ENCODE measurements at places on chromosomes 7 and 10. TPM values are rescaled to one million over a fixed set of nuclear protein-coding genes. Genes with fewer than 3 reads are reported as not detected.

Gene SUV39H2
- polyA plus RNA-seq, result 1.1 TPM

Gene MSMB
- not detected for polyA plus RNA-seq

Gene MOGAT3
- polyA plus RNA-seq, result 5.4 TPM

Gene EPHA1
- 1.9 TPM for polyA plus RNA-seq

DNA sequence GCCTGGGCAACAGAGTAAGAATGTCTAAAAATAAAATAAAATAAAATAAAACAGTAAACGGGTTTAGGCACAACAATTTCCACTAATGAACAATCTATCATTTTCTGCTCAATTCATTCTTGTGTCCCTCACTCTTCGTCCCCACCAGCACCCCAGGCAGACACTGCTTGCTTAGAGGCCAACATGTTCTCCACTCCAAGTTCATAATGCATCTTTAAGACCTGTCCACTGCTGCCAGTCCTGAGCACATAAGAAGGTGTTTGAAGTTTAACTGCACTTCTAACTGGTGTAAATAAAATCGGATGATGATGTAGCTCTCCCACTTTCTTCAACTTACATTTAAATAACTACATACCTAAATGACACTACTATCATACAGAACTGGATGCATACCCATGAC is 13.2 kb downstream of the PDLIM1 start:
- H3K4me3 ChIP-seq, result no peak overlapping the region
- peaks cover 9% of the 10 kb centered on the region for H3K4me1 ChIP-seq
- no peaks in the 10 kb centered on the region for H3K36me3 ChIP-seq
- H3K27ac ChIP-seq, result peak overlapping the region; percentile 70
- no peaks in the 10 kb centered on the region for H3K27me3 ChIP-seq
- DNase-seq, result no peak

- no peaks in the 10 kb centered on the region for H3K36me3 ChIP-seq
- no peak overlapping the region for H3K4me3 ChIP-seq
- H3K27me3 ChIP-seq, result no peaks in the 10 kb centered on the region
- no peaks in the 10 kb centered on the region for H3K4me1 ChIP-seq
- DNase-seq, result no peak
Measured at GRCh38 chr7:9307131-9307530, 873.7 kb downstream of the NXPH1 start.

GRCh38 chr7:96299496-96299895 is 22.4 kb downstream of the SLC25A13 start:
- no peak overlapping the region for H3K4me3 ChIP-seq
- no peak overlapping the region for H3K27ac ChIP-seq
- H3K27me3 ChIP-seq, result no peaks in the 10 kb centered on the region

GRCh38 chr7:82755705-82756551 is 312.4 kb upstream of the CACNA2D1 start:
- peaks cover 1% of the 10 kb centered on the region for H3K4me1 ChIP-seq
- H3K4me3 ChIP-seq, result no peak overlapping the region
- no peaks in the 10 kb centered on the region for H3K36me3 ChIP-seq
- H3K27me3 ChIP-seq, result no peaks in the 10 kb centered on the region

DNA sequence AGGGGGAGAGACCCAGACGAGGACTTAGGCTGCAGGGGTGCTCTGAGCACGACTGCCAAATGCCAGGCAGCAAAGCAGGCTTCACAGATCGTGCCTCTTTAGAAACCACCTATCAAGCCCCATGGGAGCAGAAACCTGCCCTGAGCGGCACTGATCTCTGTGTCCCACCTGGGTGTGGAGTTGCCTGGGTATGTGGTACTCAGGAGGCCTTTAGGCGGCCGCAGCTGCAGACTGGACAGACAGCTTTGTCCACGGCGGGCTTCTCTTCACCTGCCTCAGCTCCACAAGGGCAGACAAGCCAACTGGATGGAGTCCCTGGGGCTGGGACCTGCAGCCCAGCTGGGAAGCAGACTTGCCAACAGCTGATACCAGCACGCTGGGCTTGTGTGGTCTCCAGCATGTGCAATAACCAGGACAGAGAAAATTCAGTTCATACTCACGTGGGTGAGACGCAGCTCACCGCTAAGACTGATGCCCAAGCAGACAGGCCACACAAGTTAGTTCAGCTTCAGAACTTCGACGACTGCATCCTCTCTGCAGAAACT is 163.2 kb downstream of the EBF3 start:
- no peaks in the 10 kb centered on the region for H3K36me3 ChIP-seq
- H3K4me1 ChIP-seq, result no peaks in the 10 kb centered on the region
- H3K27me3 ChIP-seq, result no peaks in the 10 kb centered on the region
- H3K4me3 ChIP-seq, result no peak overlapping the region

DNA sequence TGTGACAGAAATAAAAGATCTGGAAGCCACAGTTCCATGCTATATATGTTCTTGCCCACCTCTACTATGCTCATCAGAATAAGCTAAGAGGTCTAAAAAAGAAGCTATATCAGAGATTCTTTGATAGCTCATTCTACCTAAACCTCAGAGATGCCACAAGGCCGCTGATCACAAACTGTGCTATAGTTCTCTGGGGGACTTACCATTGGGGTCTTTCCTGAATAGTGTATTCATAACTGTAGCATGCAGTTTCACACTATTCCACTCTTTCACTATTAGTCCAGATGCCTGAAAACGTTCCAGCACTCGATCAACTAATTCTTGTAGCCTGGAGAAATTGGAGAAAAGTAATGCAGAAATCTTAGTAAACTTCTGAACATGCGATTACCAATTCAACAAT is 44.5 kb upstream of the SPOCK2 start:
- no peak for DNase-seq
- H3K4me3 ChIP-seq, result no peak overlapping the region

- H3K4me3 ChIP-seq, result no peak overlapping the region
- no peak overlapping the region for H3K27ac ChIP-seq
Measured at GRCh38 chr7:155181768-155182167, 111.6 kb downstream of the HTR5A start.

DNA sequence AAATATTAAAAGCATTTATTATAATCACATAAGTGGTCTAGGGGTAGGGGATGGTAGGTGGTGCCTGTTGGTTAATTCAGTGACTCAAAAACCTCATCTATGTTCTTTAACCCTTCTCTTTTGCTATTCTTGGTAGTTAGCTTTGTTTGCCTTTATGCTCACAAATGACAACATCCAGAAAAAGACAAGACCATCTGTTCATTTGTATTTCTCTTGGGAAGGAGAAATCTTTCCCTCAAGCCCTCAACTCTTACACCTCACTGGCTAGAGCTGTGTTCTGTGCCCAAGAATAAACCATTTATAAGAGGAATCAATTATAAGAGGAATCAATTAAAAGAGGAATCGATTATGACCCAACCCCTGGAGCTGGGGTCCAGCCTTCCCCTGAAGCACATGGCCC is 10.8 kb upstream of the IFRD1 start:
- no peak overlapping the region for H3K4me3 ChIP-seq
- H3K4me1 ChIP-seq, result no peaks in the 10 kb centered on the region
- no peak for DNase-seq
- no peaks in the 10 kb centered on the region for H3K36me3 ChIP-seq
- H3K27me3 ChIP-seq, result no peaks in the 10 kb centered on the region

GRCh38 chr7:471191-471865 is 48.3 kb downstream of the PDGFA start:
- no peaks in the 10 kb centered on the region for H3K36me3 ChIP-seq
- no peak for DNase-seq
- no peak overlapping the region for H3K4me3 ChIP-seq
- no peaks in the 10 kb centered on the region for H3K27me3 ChIP-seq
- no peaks in the 10 kb centered on the region for H3K4me1 ChIP-seq
- peak overlapping the region; percentile 20 for H3K27ac ChIP-seq

GRCh38 chr10:725302-725701 is 35.8 kb upstream of the DIP2C start:
- H3K4me3 ChIP-seq, result no peak overlapping the region
- no peak overlapping the region for H3K27ac ChIP-seq
- no peaks in the 10 kb centered on the region for H3K4me1 ChIP-seq
- no peak for DNase-seq
- no peaks in the 10 kb centered on the region for H3K36me3 ChIP-seq

DNA sequence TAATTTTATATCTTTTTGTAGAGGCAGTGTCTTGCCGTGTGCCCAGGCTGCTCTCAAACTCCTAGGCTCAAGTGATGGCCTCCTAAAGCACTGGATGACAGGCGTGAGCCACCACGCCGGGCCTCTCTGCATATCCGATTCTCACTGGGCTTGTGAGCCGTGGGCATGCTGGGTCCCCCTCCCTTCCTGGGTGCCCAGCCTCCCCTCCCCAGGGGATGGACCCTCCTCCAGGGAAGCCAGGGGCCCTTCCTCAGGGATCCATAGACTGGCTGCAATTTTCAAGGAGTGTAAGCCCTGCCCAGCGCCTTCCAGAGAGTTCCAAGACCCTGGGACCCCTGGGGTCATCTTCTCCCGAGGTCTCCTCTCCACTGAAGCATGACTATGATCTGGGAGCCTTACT is 23.7 kb upstream of the ELFN1 start:
- H3K27me3 ChIP-seq, result no peaks in the 10 kb centered on the region
- H3K36me3 ChIP-seq, result no peaks in the 10 kb centered on the region
- H3K4me1 ChIP-seq, result no peaks in the 10 kb centered on the region
- no peak overlapping the region for H3K4me3 ChIP-seq
- H3K27ac ChIP-seq, result no peak overlapping the region
- no peak for DNase-seq

DNA sequence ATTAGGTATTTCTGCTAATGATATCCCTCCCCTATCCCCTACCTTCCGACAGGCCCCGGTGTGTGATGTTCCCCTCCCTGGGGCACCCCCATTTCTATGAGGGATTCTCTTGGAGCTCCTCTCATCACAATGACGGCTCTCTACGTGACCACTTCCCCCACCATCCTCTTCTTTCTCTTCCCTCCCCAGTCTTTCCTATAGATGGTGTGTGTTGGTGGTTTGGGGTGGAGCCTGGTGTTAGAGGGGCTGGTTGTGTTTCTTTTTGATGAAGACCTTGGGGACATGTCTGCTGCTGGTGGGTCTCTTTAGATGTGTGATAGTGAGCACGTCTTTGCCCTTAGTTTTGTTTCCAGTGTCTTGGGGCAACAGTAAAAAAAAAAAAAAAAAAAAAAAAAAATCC is 28.6 kb downstream of the RPS24 start:
- H3K27me3 ChIP-seq, result no peaks in the 10 kb centered on the region
- no peaks in the 10 kb centered on the region for H3K4me1 ChIP-seq
- no peak overlapping the region for H3K4me3 ChIP-seq
- no peak for DNase-seq
- no peak overlapping the region for H3K27ac ChIP-seq

DNA sequence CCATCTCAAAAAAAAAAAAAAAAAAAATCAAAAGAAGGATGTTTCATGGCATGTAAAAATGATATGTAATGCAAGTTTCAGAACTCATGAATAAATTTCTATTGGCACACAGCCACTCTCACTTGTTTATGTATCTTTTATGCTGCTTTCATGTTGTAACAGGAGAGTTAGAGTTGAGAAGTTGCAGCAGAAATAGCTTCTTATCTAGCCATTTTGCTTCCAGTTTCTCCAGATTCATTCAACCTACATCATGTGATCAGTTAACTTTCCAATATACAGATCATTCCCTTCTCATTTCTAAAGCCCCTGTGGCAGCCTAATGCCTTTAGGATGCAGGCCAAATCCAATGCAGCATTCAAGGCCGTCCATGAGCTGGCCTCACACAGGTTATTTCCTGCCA is 30.4 kb downstream of the ZNF786 start:
- no peak for DNase-seq
- no peak overlapping the region for H3K4me3 ChIP-seq
- no peaks in the 10 kb centered on the region for H3K36me3 ChIP-seq
- no peaks in the 10 kb centered on the region for H3K27me3 ChIP-seq
- no peaks in the 10 kb centered on the region for H3K4me1 ChIP-seq
- no peak overlapping the region for H3K27ac ChIP-seq

- H3K4me1 ChIP-seq, result no peaks in the 10 kb centered on the region
- DNase-seq, result peak; percentile 56
- H3K36me3 ChIP-seq, result no peaks in the 10 kb centered on the region
- no peak within 1 kb of the TSS for H3K4me3 ChIP-seq
- H3K27me3 ChIP-seq, result no peaks in the 10 kb centered on the region
Measured at GRCh38 chr7:50782375-50783208, at the start of gene GRB10. Gene GRB10, minus strand, starts transcription at chr7:50782896. Its CDS starts 50,574 bp downstream, at chr7:50732322.

- no peaks in the 10 kb centered on the region for H3K36me3 ChIP-seq
- H3K4me1 ChIP-seq, result no peaks in the 10 kb centered on the region
- H3K4me3 ChIP-seq, result no peak overlapping the region
- no peaks in the 10 kb centered on the region for H3K27me3 ChIP-seq
Measured at GRCh38 chr10:124224331-124225028, 131.1 kb upstream of the CHST15 start.

GRCh38 chr7:100130608-100131453 is 4.1 kb downstream of the MBLAC1 start:
- H3K4me3 ChIP-seq, result no peak overlapping the region
- DNase-seq, result peak; percentile 95
- H3K4me1 ChIP-seq, result no peaks in the 10 kb centered on the region

- no peak overlapping the region for H3K4me3 ChIP-seq
- no peaks in the 10 kb centered on the region for H3K36me3 ChIP-seq
Measured at GRCh38 chr10:97234400-97234799, 48.6 kb upstream of the SLIT1 start.

DNA sequence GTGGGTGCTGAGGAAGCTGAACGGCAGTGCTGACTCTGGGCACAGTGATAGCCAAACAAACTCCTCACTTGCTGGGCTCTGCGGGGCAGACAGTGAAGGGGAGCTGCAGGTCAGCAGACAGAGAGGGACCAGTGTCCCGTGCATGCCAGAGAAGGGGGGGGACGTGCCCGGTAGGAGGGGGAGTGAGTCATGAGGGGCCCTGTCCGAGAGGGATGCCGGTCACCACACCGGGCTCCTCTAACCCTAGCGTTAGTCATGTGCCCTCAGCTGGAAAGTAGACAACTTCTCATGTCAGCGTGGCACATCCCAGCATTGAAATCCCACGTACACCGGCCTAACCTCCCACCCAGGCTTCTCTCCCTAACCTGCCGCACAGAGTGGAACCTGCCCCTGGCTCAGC is 117.1 kb upstream of the DPP6 start:
- H3K4me1 ChIP-seq, result no peaks in the 10 kb centered on the region
- no peak overlapping the region for H3K27ac ChIP-seq
- H3K4me3 ChIP-seq, result no peak overlapping the region
- H3K27me3 ChIP-seq, result no peaks in the 10 kb centered on the region
- no peaks in the 10 kb centered on the region for H3K36me3 ChIP-seq
- DNase-seq, result no peak
